ENCODE measurements at places on chromosomes 1 and 21.

DNA sequence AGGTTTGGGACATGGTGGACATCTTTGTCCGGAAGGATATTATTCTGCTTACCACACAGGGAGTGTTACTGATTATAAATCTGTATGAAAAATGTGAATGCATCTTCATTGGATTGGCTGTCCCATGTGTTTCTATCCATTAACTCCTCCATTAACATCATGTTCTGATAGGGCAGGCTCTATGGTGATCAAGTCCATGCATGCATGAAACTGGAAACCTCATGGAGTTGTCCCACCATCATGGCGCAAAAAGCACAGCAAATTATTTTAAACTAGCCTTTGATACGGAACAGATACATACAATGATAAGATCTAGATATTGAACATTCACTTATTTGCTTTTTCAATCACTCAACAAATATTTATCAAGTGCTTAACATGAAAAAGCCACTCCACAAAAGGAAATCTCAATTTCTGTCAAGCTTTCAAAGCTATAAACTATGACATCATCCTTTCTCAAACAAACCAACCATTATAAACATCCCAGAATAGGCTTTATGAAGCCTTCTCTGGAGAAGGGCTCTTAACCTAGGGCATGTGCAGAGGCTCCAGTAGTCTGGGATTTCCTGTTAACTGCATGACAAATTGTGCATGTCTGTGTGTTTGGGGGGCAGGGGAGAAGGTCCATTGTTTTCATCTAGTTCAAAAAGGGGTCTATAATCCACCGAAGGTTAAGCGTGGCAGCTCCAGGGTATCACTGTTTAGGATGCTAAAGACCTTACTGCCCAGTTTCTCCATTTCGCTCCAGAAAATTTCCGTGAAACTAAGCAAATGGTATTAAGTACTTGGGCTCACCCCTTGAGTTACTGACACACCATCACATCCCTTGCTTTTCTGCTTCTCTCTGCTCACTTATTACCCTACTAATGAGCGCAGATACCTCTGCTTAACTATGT is 46.1 kb downstream of the ADAMTS1 start:
- DNase-seq: no peak

- no peak for DNase-seq
Observed at GRCh38 chr1:87151500-87152421, 176.9 kb upstream of the LMO4 start.

DNA sequence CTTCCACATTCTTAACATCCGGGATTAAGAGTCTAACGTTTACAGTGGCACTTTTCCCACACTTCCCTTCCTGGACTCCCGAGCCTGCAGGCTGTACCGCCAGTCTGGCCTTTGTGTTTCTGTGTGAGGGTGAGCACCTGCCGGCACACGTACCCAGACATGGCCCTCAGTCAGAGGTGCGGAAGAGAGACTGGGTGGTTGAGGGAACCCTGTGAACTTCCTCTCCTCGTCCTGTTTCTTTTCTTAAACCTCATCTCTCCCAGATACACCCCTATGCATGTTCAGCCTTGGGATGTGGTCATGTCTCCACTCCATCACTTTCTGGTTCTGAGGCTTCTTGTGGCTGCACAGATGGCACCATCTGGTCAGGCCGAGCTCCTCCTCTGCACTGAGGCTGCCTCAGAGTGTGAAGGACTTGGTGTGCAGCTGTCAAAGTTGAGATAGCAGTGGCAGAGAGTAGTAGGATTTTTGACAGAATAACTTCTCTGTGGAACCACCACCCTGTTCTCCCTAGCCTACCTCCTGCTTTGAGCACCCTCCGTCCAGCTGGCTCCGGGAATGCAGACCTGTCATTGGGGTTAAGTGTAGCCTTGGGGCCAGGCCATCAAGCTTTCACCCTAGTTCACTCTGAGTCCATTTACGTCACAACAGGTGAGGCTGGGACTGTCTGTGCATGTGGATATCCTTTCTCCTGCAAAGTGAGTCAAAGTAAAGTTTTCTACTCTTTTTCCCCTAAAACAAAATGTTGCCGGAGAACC is 31.4 kb downstream of the VASH2 start:
- DNase-seq: no peak

DNA sequence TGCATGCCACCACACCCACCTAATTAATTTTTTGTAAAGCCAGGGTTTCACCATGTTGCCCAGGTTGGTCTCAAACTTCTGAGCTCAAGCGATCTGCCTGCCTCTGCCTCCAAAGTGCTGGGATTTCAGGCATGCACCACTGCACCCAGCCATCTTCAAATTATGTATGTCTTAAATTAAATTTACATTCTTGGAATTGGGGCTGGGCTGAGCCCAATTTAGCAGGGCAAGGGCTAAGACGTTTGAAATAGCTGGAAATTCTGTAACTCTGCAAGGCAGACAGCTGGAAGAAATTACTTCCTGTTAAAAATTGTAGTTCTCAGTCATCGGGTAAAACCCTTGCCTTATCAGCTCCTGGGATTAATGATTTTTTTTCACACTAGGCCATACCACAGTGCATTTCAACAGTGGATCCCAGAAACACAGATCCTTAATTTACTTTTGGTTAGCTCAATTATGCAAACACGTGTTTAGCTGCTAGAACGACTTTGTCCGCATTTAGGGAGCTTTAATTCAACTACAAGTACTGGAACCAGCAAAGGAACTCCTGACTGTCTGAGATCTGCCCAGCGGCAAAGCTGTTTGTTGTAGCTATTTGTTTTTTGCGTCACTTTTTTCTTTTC is 83.3 kb downstream of the OLFML3 start:
- no peak for DNase-seq

- DNase-seq: no peak
Observed at GRCh38 chr1:230819976-230820375, 48.3 kb downstream of the C1orf198 start.

GRCh38 chr1:238439511-238439910 is 548.8 kb upstream of the ZP4 start:
- DNase-seq: no peak
